ENCODE measurements at places on chromosomes 4 and X. TPM values are rescaled to one million over a fixed set of nuclear protein-coding genes. Genes with fewer than 3 reads are reported as not detected.

PITX2 gene
- total RNA-seq, result not detected

GRIA3 gene
- total RNA-seq, result not detected

- no peak for DNase-seq
Observed at GRCh38 chr4:101102114-101102742, 245.1 kb downstream of the PPP3CA start.

DNA sequence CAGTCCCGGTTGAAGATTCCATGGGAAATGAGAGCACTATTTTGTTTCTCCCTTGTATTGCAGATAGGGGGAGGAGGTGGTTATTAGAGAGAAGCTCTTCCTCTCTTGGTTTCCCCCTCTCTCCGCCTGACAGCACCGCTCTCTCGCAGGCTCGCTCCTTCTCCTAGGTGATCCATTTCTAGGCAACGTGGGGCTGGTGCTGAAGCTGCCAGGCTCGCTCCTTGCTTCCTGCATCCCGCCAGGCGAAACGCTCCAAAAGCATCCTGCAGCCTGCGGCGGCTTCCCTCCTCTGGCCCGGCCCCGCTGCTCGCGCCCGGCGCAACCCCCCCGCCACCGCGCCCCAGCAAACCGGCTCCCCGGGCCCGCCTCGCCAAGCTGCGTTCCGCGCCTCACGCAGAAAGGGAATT, at the start of gene GRID2:
Gene GRID2 (plus strand): TSS at position 346 of the 407 bp plus-strand sequence.
- DNase-seq, result no peak

HEPH gene
- total RNA-seq, result not detected

DNA sequence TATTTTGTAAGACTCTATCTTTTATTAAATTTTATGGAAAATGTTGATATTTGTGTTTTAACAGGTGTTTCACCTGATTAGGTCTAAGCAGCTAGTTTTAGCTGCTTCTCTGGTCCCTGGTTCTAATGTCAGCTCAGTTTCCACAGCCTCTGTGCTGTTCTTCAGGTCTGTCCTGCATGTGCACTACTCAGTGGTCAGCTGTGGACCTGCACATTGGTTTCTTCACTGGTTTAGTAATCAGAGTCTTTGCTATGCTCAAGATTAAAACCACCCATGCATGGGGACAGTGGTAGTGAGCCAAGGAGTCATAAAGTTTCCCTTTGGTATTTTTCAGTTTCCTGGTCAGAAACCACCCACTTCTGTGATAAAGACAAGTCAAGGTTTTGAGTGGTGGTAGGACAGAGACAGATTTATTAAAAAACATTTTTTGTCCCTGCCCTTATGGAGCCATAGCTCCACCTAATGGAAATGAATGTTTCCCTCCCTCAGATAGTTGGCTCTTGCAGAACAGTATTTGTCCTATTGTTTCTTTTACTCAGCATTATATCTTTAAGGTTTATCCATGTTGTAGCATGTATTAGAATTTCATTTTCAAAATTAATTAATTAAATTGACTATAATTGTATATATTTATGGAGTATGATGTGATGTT, 36.8 kb upstream of the VBP1 start:
- DNase-seq, result no peak
